Esophagus squamous epithelium (tissue), 5 donors: ENCODE measurements at places on chromosomes 6 and 20.

GRCh38 chr20:10877342-10877741 lies 203.5 kb upstream of the JAG1 start:
- DNase-seq = no peak

- DNase-seq = no peak
Observed at GRCh38 chr6:15242937-15243614, 2.8 kb upstream of the JARID2 start.

DNA sequence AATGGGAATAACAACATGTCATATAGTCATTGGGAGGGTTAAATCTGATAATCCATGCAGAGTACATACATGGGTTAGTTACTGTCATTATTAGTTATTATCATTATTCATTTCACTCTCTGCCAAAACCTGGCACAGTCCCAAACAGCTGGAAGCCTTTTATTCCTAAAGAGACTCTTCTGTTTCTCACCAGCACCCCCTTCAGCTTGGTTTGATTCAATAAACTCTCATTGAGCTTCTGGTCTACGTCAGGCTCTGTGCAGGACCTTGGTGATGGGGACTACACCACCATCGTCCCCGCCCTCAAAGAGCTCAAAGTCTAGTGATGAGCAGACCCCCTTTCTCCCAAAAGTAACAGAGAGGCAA lies 2.3 kb downstream of the KCNK15 start:
- DNase-seq = no peak

GRCh38 chr6:12196326-12196936 lies 93.7 kb upstream of the EDN1 start:
- DNase-seq = no peak

- no peak for DNase-seq
Observed at GRCh38 chr6:79894939-79895338, 52.4 kb downstream of the ELOVL4 start.

DNA sequence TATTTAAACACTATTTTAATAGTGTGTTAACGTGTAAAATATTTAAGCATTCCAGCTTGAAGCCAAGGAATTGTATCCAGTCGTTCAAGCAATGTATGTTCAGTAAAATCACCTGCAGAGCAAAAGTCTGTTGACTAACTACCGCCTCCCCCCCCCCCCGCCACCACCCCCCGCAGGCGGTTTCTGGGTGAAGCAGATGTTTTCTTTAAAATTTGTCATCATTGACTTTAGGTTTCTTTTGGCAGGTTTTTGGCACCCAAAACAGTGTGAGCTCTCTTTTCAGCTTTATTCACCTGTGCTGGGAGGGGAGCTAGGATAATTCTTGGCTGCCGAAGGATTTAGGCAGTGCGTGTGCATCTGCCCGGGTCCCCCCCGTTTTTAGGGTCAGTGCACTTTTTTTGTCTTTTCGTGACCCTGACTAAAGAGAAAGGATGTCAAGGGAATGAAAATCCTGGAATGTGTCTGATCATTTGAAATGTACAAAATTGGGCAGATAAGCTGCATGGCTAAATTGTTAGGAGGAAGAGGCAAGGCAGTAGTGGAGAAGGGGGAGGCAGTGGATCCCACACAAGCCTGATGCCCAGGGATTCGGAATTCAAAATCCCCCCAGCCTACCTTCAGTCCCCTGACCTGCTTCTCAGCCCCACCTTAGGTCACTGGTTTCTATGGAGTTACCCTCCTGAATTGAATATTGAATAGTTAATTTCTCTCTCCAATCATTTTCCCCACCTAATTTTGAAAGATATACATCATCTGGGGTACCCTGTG lies 1.1 kb downstream of the EDN1 start:
- no peak for DNase-seq

GRCh38 chr6:168155821-168156741 lies 77.1 kb upstream of the FRMD1 start:
- DNase-seq = no peak

- DNase-seq = no peak
Observed at GRCh38 chr6:14442242-14442641, 324.7 kb downstream of the CD83 start.

DNA sequence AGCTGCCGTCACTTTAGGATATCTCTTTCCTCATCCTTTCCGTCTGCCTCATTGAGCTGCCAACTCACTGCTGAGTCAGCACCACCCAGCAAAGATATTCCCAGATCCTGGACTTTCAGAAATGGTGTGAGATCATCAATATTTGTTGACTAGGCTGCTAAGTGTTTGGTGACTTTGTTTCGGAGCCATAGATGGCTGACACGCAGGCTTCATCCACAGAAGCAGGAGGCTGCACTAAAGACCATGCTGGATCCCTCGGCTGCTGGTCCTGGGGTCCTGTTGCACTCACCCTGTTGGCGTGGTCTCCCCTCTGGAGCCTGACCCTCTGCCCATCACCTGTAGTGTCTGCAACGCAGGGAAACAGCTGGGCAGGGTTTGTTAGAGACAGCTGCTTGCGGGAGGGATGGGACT lies 96.5 kb downstream of the ERMARD start:
- no peak for DNase-seq

- DNase-seq = no peak
Observed at GRCh38 chr6:3471286-3471685, 14.4 kb upstream of the SLC22A23 start.

DNA sequence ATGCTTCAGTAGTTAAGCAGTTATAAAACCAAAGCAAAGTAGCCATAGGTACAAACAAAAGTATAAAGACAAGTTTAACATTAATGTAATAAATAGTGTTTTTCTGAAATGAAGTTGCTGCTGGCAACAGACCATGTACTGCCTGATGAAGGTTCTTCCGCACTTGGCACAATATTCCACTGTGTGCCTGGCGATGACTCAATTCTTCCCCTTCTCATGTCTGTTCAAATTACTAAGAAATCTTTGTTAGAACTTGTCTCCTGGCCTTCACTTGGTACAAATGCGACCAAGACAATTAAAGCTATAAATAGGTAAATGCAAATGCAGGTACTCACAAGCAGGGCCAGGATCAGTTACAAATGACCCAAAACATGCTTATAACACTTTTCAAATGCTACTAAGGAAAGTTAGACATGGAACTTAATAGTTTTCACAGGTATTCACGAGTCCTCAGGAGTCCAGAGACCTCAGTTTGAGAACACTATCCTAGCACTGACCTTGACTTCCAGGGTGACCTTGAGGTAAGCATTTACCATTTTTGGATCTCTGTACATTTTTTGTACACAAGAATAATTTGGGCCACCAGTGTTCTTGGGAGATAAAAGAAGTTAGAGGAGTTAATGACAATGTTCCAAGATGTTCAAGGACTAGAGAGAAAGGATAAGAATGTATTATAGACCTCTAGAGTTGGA lies 8.1 kb upstream of the DDR1 start:
- no peak for DNase-seq

DNA sequence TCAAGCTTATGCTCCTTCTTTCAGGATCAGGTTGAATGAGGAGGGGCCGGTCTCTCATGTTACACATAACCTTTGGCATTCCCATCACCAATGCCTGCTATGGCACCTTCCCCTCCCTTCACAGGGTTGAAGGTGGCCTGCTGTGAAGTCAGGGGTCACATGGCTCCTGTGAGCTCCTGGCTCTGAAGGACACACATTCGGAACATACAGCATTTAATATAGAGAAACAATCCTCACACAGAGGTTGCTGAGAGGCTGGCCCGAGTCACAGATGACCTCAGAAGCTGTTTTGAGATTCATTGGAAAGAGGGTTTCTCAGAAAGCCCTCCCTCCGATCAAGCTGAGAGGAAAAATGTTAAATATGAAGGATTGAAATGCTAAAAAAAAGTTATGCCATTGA lies 82.1 kb downstream of the PSMG4 start:
- DNase-seq = no peak

GRCh38 chr6:105890521-105891244 lies 195.5 kb upstream of the PRDM1 start:
- DNase-seq = no peak

GRCh38 chr6:22003287-22003686 lies 293.5 kb downstream of the PRL start:
- DNase-seq = no peak
